ENCODE measurements at places on chromosomes 12 and 14.

- DNase-seq = no peak
These were observed 27.7 kb upstream of the AMIGO2 start for GRCh38 chr12:47107446-47107845.

DNA sequence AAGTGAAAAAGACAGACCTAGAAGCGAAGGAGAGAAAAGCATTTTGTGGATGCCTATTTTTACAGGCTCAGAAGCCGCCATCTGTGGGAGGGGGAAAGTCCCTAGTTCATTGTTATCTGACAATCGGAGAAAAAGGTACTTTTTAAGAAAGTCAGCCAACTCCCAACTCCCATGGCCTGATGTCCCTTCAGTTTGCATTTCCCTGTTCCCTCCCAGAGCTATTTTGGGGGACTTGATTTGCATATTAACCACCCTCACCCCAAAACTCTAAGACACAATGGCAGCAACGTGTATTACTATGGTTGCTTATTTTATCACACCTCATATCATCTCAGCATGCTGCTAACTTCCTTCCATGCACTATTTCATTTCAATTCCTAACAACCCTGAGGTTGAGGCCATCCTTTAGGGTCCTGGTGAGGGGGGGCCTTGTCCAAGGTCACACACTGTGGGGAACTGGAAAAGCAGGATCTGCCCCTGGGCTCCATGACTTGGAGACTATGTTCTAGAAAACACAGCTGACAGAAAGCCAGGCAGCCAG is 18.7 kb downstream of the HVCN1 start:
- DNase-seq = no peak

- no peak for DNase-seq
These were observed 30.7 kb downstream of the OTOGL start for GRCh38 chr12:80129895-80130530.

DNA sequence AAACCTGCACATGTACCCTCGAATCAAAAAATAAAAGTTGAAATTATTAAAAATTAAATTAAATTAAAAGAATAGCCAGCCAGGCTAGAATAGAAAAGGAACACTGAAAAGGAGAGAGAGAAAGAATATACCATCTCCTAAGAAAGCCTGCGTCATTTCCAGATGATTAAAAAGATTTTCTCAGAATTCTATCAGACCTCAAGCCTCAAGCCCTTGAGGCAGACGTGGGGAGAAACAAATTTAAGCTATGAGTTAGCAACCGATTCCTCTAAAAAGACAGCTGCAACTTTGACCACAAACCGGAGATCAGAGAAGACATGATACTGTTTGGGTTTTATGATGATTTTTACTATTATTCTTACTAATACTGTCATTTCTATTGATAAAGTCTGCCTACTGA is 138.3 kb downstream of the KSR2 start:
- no peak for DNase-seq

DNA sequence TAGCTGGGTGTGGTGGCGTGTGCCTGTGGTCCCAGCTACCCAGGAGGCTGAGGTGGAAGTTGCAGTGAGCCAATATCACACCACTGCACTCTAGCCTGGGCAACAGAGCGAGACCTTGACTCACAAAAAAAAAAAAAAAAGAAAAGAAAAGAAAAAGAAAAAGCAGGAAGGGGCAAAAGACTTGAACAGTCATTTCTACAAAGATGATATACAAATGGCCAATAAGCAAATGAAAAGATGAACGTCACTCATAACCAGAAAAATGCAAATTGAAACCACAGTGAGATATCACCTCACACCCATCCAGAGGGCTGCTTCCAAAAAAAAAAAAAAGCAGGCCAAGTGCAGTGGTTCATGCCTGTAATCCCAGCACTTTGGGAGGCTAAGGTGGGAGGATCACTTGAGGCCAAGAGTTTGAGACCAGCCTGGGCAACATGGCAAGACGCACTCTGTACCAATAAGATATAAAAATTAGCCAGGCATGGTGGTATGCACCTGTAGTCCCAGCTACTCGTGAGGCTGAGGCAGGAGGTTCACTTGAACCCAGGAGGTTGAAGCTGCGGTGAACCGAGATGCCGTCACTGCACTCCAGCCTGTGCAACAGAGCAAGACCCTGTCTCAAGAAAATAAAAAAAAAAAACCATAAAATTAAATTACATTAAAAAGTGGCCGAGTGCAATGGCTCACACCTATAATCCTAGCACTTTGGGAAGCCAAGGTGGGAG is 20.5 kb downstream of the UBC start:
- DNase-seq = no peak
